ENCODE measurements at places on chromosomes 3 and 15. TPM values are rescaled to one million over a fixed set of nuclear protein-coding genes. Genes with fewer than 3 reads are reported as not detected.

Gene NOX5
- not detected for total RNA-seq

Gene EXD1
- total RNA-seq = not detected

Gene ITIH3
- not detected for total RNA-seq

DNA sequence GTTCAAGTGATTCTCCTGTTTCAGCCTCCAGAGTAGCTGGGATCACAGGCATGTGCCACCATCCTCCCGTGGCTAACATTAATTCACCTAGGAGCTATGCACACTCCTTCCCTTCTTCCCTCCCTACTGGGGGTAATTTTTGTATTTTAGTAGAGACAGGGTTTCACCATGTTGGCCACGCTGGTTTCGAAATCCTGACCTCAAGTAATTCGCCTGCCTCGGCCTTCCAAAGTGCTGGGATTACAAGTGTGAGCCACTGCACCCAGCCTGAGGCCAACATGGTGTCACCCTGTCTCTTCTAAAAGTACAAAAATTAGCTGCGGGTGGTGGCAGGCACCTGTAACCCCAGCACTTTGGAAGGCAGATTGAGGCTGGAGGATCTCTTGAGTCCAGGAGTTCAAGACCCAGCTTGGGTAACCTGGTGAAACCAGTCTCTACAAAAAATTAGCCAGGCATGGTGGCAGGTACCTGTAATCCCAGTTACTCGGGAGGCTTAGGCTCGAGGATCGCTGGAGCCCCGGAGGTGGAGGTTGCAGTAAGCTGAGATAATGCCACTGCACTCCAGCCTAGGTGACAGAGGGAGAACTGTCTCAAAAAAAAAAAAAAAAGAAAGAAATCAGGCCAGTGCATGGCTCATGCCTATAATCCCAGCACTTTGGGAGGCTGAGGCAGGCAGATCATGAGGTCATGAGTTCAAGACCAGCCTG lies 6.1 kb downstream of the RNU5B-1 start:
- no peaks in the 10 kb centered on the region for H3K4me1 ChIP-seq
- no peaks in the 10 kb centered on the region for H3K27me3 ChIP-seq
- no peak overlapping the region for H3K4me3 ChIP-seq
- no peak overlapping the region for H3K27ac ChIP-seq
- no peaks in the 10 kb centered on the region for H3K36me3 ChIP-seq
- no peak for DNase-seq

GRCh38 chr3:160808838-160809237 lies 52.8 kb downstream of the PPM1L start:
- no peaks in the 10 kb centered on the region for H3K36me3 ChIP-seq
- no peaks in the 10 kb centered on the region for H3K4me1 ChIP-seq
- DNase-seq = no peak
- no peak overlapping the region for H3K4me3 ChIP-seq
- no peak overlapping the region for H3K27ac ChIP-seq
- H3K27me3 ChIP-seq = peaks cover 8% of the 10 kb centered on the region

- peaks cover 11% of the 10 kb centered on the region for H3K36me3 ChIP-seq
- peak overlapping the region; percentile 32 for H3K4me3 ChIP-seq
- peaks cover 49% of the 10 kb centered on the region for H3K4me1 ChIP-seq
- H3K27ac ChIP-seq = peak overlapping the region; percentile 50
- no peaks in the 10 kb centered on the region for H3K27me3 ChIP-seq
Measured at GRCh38 chr15:59028387-59028955, 41.0 kb downstream of the RNF111 start.

GRCh38 chr15:82531496-82532382 lies 8.5 kb downstream of the RPS17 start:
- H3K27me3 ChIP-seq = no peaks in the 10 kb centered on the region
- no peak for DNase-seq
- H3K36me3 ChIP-seq = peaks cover 9% of the 10 kb centered on the region
- H3K4me3 ChIP-seq = no peak overlapping the region
